ENCODE measurements at places on chromosomes 5 and 9. TPM values are rescaled to one million over a fixed set of nuclear protein-coding genes. Genes with fewer than 3 reads are reported as not detected.

NDOR1 gene
- 4.5 TPM for total RNA-seq

C9orf43 gene
- 0.13 TPM for total RNA-seq

KIF12 gene
- not detected for total RNA-seq

TNFSF8 gene
- total RNA-seq: not detected

NAIP gene
- total RNA-seq: 2.2 TPM

PFN3 gene
- total RNA-seq: not detected
